ENCODE measurements at places on chromosomes 11 and 22. TPM values are rescaled to one million over a fixed set of nuclear protein-coding genes. Genes with fewer than 3 reads are reported as not detected.

DNA sequence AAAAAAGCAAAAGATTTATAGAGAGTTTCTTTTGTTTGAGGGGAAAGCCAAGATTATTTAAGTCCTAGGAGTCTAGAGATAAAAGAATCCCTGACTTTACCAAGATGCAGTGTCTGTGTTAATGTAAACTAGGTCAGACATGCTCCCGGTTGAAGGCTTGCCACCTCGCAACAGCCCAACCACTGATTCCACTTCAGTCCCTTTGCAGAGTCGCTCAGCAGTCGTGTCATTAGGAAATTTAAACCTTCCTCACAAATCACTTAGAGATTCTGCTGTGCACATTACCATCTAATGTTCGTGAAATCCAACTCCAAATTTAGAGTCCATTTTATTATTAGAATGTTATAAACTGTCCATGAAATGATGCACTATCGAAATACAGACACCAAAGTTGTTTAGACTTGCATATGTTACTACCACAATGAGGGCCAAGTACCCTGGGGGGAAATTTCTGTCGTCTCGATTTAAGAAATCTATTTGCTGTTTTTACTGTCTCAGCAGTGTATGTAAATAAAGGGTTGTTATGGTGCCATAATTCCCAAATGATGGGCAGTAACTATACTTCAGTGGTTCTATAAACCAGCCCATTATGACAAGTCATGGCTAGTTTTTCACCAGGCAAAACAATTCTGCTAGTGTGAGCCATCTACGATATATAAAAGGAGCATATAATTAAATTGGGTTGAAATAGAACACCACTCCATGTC lies 101.4 kb upstream of the MTNR1B start:
- H3K36me3 ChIP-seq = no peaks in the 10 kb centered on the region
- H3K27me3 ChIP-seq = no peaks in the 10 kb centered on the region
- no peak overlapping the region for H3K27ac ChIP-seq
- no peaks in the 10 kb centered on the region for H3K4me1 ChIP-seq
- no peak overlapping the region for H3K4me3 ChIP-seq

The TRMU gene
- total RNA-seq = 74.1 TPM

The PI4KA gene
- total RNA-seq = 77.7 TPM

The OR5P2 gene
- total RNA-seq = not detected

The FAR1 gene
- total RNA-seq = 57.6 TPM

- peaks cover 3% of the 10 kb centered on the region for H3K27me3 ChIP-seq
- H3K36me3 ChIP-seq = no peaks in the 10 kb centered on the region
- H3K27ac ChIP-seq = no peak overlapping the region
- no peak for DNase-seq
- H3K4me1 ChIP-seq = no peaks in the 10 kb centered on the region
- no peak overlapping the region for H3K4me3 ChIP-seq
Measured at GRCh38 chr11:134640971-134641968, 229.2 kb upstream of the B3GAT1 start.

- DNase-seq = no peak
- H3K36me3 ChIP-seq = no peaks in the 10 kb centered on the region
- no peak overlapping the region for H3K4me3 ChIP-seq
- peaks cover 26% of the 10 kb centered on the region for H3K27me3 ChIP-seq
- peaks cover 3% of the 10 kb centered on the region for H3K4me1 ChIP-seq
Measured at GRCh38 chr11:69920345-69921127, 101.3 kb upstream of the FGF3 start.

DNA sequence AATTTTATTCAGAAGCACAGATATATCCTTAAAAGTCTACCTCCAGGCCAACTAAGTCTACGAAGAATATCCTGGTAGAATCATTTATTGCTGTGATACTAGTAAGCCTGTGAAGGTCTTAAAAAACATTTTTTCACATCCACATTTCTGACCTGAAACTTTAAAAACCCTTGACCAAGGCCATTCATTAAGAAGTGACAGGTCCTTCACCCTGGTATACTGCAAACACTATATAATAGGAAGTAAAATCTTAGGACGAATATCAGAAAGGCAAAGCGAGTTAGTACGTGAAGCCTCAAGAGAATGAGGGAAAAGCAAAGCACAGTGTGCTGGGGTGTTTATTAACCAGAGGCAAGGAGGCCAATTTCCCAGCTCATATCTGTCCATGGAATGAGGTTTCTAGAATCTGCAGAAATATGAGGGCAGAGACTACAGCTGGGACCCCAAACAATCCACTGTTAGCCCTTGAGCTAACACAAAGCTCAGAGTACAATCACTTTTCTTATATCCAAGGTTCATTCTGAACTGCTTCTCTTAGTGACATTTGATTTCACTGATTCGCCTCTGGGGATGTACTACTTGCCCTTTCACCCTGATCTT lies 71.0 kb downstream of the AMBRA1 start:
- no peak overlapping the region for H3K4me3 ChIP-seq
- H3K4me1 ChIP-seq = no peaks in the 10 kb centered on the region
- H3K36me3 ChIP-seq = peaks cover 6% of the 10 kb centered on the region
- no peaks in the 10 kb centered on the region for H3K27me3 ChIP-seq
- no peak overlapping the region for H3K27ac ChIP-seq

GRCh38 chr22:37362621-37363020 lies 64.7 kb downstream of the ELFN2 start:
- no peaks in the 10 kb centered on the region for H3K36me3 ChIP-seq
- H3K27me3 ChIP-seq = peaks cover 4% of the 10 kb centered on the region
- H3K27ac ChIP-seq = no peak overlapping the region
- no peak for DNase-seq
- H3K4me1 ChIP-seq = no peaks in the 10 kb centered on the region

The PIH1D2 gene
- total RNA-seq = 0.46 TPM

The TMEM45B gene
- total RNA-seq = 0.39 TPM

DNA sequence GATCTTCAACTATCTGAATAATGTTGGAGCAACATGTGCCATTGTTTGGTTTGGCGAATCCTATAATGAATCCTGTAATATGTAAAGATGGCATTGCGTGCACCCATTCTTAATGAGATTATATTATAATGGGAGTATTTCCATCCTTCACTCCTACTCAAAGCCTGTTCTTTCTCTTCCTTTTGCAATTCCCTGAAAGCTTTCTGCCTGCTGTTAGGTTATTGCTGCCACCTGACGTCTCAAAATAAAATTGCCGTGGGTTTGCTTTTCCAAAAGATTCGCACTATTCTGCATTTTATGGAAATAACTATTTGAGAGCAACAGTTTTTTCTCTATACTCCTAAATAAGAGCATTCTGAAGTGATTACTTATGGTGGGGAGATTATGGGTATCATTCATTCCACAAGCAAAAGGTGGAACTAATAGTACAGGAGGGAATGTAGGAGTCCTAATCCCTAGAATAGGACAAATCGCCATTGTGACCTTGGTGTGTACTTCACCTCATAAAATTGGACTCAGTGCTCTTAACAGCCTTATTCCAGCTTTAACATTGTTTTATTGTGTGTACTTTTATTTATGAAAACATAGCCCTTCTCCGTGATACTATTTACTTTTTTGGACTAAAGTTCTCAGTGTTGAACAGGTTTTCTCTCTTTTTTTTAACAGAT lies 69.6 kb upstream of the ALKBH3 start:
- DNase-seq = no peak
- H3K4me3 ChIP-seq = no peak overlapping the region
- no peaks in the 10 kb centered on the region for H3K4me1 ChIP-seq
- H3K27ac ChIP-seq = no peak overlapping the region

- no peaks in the 10 kb centered on the region for H3K27me3 ChIP-seq
- H3K4me3 ChIP-seq = no peak overlapping the region
- no peak overlapping the region for H3K27ac ChIP-seq
- H3K36me3 ChIP-seq = no peaks in the 10 kb centered on the region
- H3K4me1 ChIP-seq = no peaks in the 10 kb centered on the region
Measured at GRCh38 chr11:130514316-130514715, 65.9 kb downstream of the ADAMTS15 start.

GRCh38 chr11:65383778-65384177 lies 1.3 kb upstream of the SLC25A45 start:
- H3K4me3 ChIP-seq = peak overlapping the region; percentile 70
- peak overlapping the region; percentile 98 for H3K27ac ChIP-seq
- H3K4me1 ChIP-seq = peaks cover 49% of the 10 kb centered on the region
- H3K36me3 ChIP-seq = peaks cover 8% of the 10 kb centered on the region

- no peak overlapping the region for H3K4me3 ChIP-seq
- no peak overlapping the region for H3K27ac ChIP-seq
- H3K27me3 ChIP-seq = no peaks in the 10 kb centered on the region
- no peaks in the 10 kb centered on the region for H3K36me3 ChIP-seq
Measured at GRCh38 chr22:48743601-48744282, 1083.9 kb downstream of the BRD1 start.

DNA sequence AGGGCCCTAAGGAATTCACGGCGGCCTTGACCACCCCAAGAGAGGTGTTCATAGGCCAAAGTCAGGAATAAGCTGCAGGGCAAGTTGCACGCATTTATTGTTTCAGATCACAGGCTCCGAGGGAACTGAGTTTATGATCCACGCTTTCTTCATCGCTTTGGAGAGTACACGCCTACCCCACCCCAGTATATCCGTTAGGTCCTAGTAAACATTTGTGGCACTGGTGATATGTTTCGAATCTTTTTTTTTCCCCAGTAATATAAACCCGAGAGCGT lies 805 bp downstream of the GANAB start:
- H3K27me3 ChIP-seq = no peaks in the 10 kb centered on the region
- H3K27ac ChIP-seq = peak overlapping the region; percentile 97
- H3K4me1 ChIP-seq = peaks cover 26% of the 10 kb centered on the region
- peaks cover 45% of the 10 kb centered on the region for H3K36me3 ChIP-seq

GRCh38 chr11:12285106-12285505 lies 92.3 kb upstream of the PARVA start:
- no peak overlapping the region for H3K27ac ChIP-seq
- no peaks in the 10 kb centered on the region for H3K27me3 ChIP-seq
- H3K4me3 ChIP-seq = no peak overlapping the region
- H3K36me3 ChIP-seq = no peaks in the 10 kb centered on the region
- peaks cover 21% of the 10 kb centered on the region for H3K4me1 ChIP-seq

The CAVIN3 gene
- total RNA-seq = 84.3 TPM

GRCh38 chr11:75820645-75821044 lies 5.6 kb downstream of the UVRAG start:
- no peaks in the 10 kb centered on the region for H3K27me3 ChIP-seq
- no peak overlapping the region for H3K27ac ChIP-seq
- peaks cover 16% of the 10 kb centered on the region for H3K4me1 ChIP-seq
- no peak for DNase-seq

GRCh38 chr11:13837286-13837685 lies 125.2 kb upstream of the SPON1 start:
- no peaks in the 10 kb centered on the region for H3K4me1 ChIP-seq
- DNase-seq = no peak
- no peaks in the 10 kb centered on the region for H3K36me3 ChIP-seq
- H3K27me3 ChIP-seq = peaks cover 8% of the 10 kb centered on the region
- no peak overlapping the region for H3K4me3 ChIP-seq

GRCh38 chr11:33544593-33545373 lies 155.8 kb downstream of the C11orf91 start:
- no peak overlapping the region for H3K4me3 ChIP-seq
- no peaks in the 10 kb centered on the region for H3K36me3 ChIP-seq
- no peak overlapping the region for H3K27ac ChIP-seq
- no peaks in the 10 kb centered on the region for H3K4me1 ChIP-seq
- DNase-seq = no peak

DNA sequence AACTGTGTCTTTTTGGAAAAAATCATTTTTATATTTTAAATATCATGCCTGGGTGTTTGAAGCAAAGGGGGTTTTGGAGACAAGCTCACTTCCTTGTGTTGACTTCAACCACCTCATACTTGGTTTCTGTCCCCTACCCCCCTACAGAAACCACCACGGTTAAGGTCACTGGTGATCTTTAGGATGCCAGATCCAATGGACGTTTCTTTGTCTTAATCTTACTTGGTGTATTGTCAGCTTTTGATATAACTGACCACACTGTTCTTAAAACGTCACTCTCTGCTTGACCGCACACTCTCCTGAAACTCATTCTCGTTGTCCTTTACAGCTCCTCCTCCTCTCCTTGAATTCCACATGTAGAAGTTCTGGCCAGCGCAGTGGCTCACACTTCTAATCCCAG lies 34.8 kb upstream of the SWAP70 start:
- H3K4me3 ChIP-seq = no peak overlapping the region
- no peak overlapping the region for H3K27ac ChIP-seq
- H3K27me3 ChIP-seq = peaks cover 19% of the 10 kb centered on the region
- H3K36me3 ChIP-seq = no peaks in the 10 kb centered on the region

DNA sequence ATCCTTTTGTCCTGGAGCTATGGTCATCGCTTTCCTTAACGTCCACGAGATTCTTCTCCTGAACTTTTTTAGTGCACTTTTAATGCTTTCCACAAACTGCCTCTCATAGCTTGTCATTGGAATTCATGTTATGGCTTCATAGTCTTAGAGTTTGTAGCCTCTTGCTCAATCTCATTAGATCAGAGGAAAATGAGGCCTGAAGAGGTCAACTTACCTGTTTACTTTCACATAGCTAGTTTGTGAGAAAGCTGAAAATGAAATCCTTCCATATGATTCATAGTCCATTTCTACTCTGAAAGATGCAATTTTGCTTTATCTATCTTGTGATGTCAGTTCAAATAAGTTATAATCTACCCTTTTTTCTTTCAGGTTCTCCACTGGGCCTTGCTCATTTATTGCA lies 1747.2 kb upstream of the RAG2 start:
- H3K27me3 ChIP-seq = no peaks in the 10 kb centered on the region
- no peak for DNase-seq
- H3K27ac ChIP-seq = no peak overlapping the region
- no peaks in the 10 kb centered on the region for H3K4me1 ChIP-seq
- H3K36me3 ChIP-seq = no peaks in the 10 kb centered on the region

The OR6T1 gene
- not detected for total RNA-seq

GRCh38 chr11:111766834-111767142 lies 599 bp upstream of the PPP2R1B start:
- DNase-seq = no peak
- H3K27ac ChIP-seq = peak overlapping the region; percentile 98
- peaks cover 26% of the 10 kb centered on the region for H3K4me1 ChIP-seq
- peaks cover 34% of the 10 kb centered on the region for H3K36me3 ChIP-seq

- H3K27ac ChIP-seq = no peak overlapping the region
- H3K4me1 ChIP-seq = peaks cover 19% of the 10 kb centered on the region
- no peak overlapping the region for H3K4me3 ChIP-seq
- H3K27me3 ChIP-seq = no peaks in the 10 kb centered on the region
- DNase-seq = no peak
Measured at GRCh38 chr22:18085188-18085587, 7.4 kb downstream of the PEX26 start.
